ENCODE measurements at places on chromosomes 1 and 21.

GRCh38 chr1:162906485-162906884, 45.5 kb upstream of the CCDC190 start:
- no peak for DNase-seq

DNA sequence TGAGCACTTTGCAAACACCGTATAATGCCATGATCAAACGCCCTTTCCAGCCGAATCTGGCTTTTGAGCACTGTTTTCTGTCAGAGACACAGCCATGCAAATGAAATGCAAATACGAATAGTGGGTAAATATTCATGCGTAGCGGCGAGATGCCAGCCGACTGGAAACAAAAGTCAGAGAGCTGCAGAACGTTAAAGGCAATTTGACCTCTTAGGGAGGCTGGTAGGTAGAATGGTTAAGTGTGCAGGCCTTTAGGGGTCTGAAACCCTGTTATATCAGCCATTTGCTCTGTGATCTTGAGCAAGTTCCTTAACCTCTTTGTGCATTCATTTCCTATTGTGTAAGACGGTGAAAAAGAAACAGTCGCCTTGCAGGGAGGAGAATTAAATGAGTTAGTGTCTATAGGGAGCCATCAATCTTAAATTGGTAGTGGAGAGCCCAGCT, 6.5 kb upstream of the SDHB start:
- DNase-seq, result no peak

GRCh38 chr1:76053021-76053420, 21.5 kb upstream of the ST6GALNAC3 start:
- DNase-seq, result no peak

GRCh38 chr1:220702733-220703270, 12.6 kb downstream of the C1orf115 start:
- no peak for DNase-seq

DNA sequence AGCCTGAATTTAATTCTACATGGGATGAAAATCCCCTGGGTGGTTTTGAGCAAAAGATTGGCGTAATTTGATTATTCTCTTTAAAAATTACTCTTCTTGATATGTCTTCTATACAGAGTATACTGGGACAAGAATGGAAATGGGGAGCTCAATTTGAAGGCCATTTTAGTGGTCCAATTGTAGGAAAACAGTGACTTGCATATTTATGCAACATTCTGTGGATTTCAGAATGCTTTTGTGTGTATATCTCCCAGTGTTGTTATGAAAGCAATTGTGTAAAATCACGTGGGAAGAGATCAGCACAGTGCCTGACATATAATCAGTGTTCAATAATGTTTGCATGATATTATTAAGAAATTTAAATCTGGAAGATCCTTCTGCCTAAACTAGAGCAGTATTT, 575.9 kb upstream of the PBX1 start:
- no peak for DNase-seq

- DNase-seq, result no peak
Measured at GRCh38 chr1:25654109-25654660, 37.6 kb downstream of the MAN1C1 start.

DNA sequence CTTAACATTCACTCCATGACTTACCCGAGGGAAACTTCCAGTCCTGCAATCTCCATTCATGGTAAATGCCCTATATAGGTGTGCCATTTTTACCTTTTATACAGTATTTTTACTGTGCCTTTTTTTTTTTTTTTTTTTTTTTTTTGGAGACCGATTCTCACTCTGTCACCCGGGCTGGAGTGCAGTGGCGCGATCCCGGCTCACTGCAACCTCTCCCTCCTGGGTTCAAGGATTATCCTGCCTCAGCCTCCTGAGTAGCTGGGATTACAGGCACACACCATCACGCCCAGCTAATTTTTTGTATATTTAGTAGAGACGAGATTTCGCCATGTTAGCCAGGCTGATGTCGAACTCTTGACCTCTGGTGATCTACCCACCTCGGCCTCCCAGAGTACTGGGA, 124.4 kb upstream of the PLPPR4 start:
- DNase-seq, result no peak

- DNase-seq, result no peak
Measured at GRCh38 chr1:43197343-43198127, 25.4 kb downstream of the CFAP57 start.

DNA sequence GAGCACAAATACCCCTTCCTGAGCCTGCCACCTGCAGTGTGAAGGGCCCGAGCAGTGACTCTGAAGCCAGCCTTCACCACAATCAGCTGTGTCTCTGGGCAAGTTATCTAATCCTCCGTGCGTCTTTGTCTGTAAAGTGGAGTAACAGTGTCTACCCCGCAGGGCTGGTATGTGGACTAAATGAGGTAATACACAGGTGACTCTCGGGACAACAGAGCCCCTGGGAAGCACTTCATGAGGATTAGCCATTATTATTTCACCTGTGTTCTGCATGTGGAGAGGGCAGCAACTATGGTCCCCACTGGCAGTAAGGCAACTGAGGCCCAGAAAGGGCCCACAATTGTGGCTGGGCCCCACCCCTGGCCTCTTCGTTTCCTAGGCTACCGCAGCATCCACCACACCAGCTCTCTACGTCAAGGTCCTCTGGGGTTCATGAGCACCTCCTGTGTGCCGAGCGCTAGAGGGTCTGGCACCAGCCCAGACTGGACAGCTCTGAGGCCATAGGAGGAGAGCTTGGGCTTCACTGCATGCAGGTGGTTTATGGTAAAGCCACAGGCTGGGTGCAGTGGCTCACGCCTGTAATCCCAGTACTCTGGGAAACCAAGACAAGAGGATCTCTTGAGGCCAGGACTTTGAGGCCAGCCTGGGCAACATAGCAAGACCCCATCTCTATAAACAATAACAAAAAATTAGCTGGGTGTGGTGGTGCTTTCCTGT, 41.3 kb upstream of the LRP8 start:
- DNase-seq, result no peak

DNA sequence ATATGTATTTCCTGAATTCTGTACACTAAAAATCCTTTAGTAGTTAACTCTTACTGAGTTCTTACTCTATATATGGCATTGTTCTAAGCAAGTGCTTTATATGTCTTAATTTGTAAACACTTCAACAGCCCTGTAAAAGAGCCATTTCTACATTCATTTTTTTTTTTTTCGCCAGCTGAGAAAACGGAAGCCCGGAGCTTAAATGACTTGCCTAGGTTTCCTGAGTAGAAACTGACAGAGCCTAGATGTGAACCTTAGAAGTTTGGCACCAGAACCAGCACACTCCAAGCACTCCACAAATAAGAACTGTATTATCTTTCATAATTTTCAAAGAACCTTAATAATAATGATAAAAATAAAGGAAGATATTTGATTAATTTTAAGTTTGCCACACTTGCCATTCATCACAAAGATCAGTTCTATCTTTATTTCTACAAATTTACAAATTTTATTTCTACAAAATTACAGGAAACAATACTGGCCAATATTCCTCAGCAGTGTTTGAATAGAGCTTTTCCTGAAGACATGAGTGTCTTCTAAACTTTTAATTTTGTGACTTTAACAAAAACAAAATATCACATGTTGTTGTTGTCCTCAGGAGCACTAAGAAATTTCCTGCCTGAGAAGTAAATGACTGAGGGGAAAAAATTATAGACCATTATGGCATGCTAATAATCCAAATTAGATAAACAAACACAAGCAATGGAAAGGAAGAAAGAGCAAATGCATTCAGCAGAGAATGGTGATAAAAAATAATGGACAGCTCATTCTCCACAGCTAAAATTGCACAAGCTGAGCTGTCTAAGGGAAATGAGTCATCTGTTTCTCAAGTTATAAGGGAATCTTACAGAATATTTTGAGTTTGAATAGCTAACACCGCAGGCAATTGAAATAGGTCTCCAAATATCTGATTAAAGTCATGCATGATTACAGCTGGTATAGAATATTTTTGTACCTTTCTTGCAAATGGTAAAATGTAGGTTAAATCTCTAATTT, 71.2 kb downstream of the DPYD start:
- no peak for DNase-seq

DNA sequence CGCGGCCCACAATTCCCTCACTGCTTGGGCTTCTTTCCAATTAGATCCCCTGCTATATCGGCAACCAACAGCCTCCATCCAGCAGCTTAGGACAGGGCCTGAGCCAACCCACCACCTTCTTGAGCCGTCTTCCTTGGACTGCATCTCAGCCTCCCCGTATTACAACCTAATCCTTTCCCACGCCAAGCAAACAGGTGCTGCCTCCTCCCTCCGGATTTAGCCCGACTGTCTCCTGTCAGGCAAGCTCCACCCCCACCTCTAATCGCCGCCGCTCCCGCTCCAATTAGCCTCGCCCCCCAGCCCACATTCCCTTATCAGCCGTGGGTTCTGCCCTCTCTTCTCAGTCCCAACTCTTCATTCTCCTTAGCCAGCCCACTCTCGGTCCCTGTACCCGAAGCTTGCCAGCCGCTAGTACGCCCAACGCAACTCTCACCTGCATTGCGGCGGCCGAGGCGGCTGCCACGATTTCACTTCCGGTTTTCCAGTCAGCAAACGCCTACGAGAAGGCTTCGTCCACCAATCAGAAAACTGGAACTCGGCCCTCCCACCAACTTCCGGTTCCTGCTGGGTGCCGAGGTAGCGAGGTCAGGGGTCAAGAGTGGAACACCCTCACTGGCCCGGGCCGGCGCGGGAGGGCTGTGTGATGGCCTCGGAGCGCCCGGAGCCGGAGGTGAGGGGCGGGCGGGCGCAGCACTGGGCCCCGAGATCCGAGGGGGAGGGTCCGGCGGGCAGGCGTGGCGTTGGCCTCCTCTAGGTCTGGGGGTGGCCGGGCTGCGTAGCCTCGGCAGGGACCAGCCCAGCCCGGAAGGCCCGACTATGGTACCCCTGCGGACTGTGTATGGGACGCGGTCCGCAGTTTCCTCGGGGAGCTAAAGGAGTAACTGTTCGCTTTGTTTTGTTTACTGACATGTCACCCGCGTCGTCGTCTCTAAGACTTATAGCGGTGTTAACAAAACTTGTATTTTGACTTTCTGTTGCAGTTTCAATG, at the start of the genes MED8 and SZT2:
MED8 (minus strand) TSS at position 475 of the 988 bp plus-strand sequence; CDS start at position 439, 36 bp downstream.
SZT2 (plus strand) TSS at position 574 of the 988 bp plus-strand sequence; CDS start at position 644, 70 bp downstream.
- DNase-seq, result peak; percentile 93

GRCh38 chr1:66460776-66461175, 73.2 kb upstream of the SGIP1 start:
- no peak for DNase-seq

- DNase-seq, result no peak
Measured at GRCh38 chr1:225580238-225581099, 72.5 kb downstream of the ENAH start.

DNA sequence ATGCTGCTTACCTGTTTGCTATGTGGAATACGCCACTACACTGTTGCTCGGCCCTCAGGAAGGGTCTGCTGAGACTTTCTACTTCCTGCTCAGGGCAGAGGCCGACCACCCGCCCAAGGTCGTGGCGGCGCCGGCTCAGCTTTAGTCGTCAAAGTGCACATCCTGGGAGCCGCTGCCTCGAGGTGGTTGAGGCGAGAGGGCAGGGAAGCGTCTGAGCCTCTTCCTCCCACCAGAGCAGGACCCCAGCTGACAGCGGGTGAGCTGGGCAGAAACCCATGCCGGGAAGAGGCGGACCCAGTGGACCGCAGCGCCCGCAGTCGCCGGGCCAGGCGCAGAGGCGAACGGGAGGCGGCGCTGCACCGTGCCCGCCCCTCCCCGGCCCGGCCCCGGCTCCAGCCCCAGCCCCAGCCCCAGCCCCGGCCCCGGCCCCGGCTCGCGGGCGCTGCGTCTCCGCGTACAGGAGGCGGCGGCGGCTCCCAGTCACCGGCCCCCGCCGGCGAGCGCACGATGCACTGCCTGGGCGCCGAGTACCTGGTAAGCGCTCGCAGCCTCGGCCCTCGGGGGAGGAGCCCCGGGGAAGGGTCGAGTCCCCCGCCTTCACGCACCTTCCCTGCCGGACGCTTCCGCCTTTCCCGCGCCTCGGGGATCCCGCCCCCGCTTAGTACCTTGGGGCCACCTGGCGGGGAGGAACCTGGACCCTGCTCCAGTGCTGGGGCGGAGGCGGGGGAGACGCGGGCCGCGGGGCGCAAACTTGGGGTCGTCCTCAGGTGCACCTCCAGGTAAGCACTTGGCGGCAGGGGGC, at the start of gene SLC44A3:
SLC44A3 (plus strand) TSS at position 413 of the 802 bp plus-strand sequence; CDS start at position 508, 95 bp downstream.
- DNase-seq, result no peak

- no peak for DNase-seq
Measured at GRCh38 chr1:22772014-22772413, 61.4 kb downstream of the EPHB2 start.

GRCh38 chr1:10187026-10187334, 23.4 kb upstream of the KIF1B start:
- no peak for DNase-seq

DNA sequence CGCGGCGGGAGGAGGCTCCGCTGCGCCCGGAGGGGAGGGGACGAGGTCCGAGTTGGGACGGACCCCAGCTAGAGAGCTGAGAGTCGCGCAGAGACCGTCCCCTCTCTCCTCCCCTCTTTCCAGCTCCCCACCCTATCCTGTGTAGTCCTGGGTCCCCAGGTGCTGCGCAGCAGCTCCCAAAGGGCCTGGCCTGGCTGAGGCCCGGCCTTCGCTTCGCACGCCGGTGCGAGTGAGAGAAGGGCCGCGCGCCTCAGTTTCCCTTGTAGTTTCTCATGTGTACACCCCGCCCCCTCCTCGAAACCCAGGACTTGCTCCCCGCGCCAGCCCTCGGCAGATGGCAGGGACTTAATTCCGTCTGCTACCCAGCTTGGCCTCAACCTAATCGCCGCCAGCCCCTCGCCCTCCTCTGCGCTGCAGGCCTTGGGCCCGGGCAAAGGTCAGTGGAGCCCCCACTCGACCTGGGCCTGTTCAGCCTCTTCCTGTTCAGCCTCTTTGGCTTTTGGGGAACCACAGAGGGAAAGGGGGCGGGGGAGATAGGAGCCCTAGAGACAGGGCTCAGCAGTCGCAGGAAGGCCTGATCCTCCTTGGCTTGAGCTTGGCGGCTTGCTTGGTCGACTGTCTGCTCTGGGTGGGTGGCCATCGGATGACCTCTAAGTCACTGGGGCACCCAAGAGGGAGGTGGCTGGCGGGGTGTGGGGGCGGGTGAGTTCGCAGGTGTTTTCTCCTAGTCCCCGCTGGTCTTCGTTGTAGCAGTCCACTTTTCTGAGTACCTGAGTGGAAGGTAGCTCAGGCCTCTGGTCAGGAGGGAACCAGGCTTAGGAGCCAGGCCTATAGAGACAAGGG, 1.0 kb downstream of the ZNF687 start:
- no peak for DNase-seq

DNA sequence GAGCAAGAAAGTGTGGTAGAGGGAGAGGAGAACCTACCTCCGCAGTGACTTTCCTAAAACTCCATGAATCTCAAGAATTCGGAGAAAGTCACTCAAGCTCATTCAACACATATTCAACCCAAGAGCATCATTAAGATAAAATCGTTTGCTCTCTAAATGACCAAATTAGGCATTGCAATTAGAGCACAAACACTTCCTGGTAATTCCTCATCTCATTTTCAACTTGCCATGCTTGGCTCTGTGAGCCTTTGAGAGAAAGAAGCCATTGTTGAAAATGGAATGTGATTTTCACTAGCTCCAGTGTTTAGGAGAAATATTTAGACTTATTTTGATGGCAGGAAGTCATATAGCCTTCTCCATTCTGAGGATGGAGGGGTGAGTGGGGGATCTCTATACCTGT, 52.5 kb downstream of the KAZN start:
- DNase-seq, result no peak

Data from effector memory CD8-positive, alpha-beta T cell (primary cell).